Suprapubic skin (tissue), 4 donors: ENCODE measurements at places on chromosomes 7 and 10. TPM values are rescaled to one million over a fixed set of nuclear protein-coding genes. Genes with fewer than 3 reads are reported as not detected.

Gene TMEM236
- 0.11 TPM for total RNA-seq

Gene BRI3
- total RNA-seq: 44.9 TPM

Gene PHKG1
- total RNA-seq: 3.5 TPM

Gene PLCE1
- total RNA-seq: 1.0 TPM

Gene TMEM196
- total RNA-seq: not detected

Gene PVRIG
- total RNA-seq: not detected

Gene ARHGAP21
- total RNA-seq: 43.4 TPM

Gene ITGA8
- total RNA-seq: 2.8 TPM

Gene TLX1
- total RNA-seq: not detected

Gene CC2D2B
- 3.9 TPM for total RNA-seq

Gene TEX36
- total RNA-seq: not detected

Gene ZNF735
- total RNA-seq: not detected

Gene ATP6V0A4
- 22.1 TPM for total RNA-seq

Gene EZH2
- total RNA-seq: 22.4 TPM

Gene TRIM73
- 10.8 TPM for total RNA-seq
